ENCODE measurements at places on chromosomes 6 and 20.

DNA sequence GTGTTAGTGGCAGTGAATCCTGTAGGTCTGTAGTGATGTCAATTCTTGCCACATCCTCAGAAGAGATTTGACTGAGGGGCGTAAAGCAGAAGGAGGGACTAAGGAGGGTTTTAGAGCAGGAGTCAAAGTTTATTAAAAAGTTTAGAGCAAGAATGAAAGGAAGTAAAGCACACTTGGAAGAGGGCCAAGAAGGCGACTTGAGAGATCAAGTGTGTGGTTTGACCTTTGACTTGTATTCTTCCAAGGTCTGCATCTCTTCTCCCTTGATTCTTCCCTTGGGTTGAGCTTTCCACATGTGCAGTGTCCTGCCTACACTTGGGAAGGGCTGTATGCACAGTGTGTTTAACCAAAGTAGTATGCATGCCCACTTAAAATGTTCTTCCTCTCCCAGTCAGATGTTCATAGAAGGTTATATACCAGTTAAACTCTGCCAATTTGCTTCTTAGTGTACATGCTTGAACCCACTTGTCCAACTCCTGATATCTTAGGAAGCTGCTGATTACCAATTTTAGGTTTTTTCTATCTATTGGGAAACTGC is 627.6 kb downstream of the MMUT start:
- DNase-seq = peak; percentile 68

DNA sequence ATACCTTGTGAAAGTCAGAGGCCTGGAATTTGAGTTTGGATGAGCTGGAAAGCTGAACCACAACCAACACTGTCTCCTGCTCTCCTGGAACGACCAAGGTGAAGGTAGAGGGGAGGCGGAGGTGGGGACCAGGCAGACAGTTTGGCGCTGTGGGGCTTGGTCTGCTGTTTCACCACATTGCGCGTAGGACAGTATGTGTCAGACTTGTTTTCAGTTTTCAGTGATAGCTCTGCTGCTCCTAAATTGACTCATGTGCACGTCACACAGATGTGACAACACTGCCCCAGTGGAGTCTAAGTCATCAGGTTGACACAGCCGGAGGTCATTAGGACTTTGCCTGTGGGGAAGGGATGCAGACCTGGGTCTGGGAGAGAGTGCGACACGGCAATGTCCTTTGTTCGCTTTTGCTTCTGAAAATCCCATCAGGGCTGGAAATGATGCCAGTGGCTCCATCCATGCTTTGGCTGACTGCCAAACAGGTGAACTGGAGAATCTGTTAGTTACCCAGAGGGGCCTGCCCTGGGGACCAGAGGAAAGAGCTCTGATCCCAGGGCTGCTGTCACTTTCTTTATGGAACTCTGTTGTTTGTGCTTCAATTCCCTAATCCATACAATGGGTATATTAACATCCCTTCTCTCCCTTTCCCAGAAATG is 255.5 kb downstream of the CDC5L start:
- no peak for DNase-seq

- DNase-seq = no peak
Measured at GRCh38 chr20:4885877-4886276, 115.4 kb downstream of the SLC23A2 start.

- no peak for DNase-seq
Measured at GRCh38 chr6:151350442-151351145, 40.8 kb downstream of the ZBTB2 start.

GRCh38 chr6:15076565-15076964 is 169.3 kb upstream of the JARID2 start:
- no peak for DNase-seq

DNA sequence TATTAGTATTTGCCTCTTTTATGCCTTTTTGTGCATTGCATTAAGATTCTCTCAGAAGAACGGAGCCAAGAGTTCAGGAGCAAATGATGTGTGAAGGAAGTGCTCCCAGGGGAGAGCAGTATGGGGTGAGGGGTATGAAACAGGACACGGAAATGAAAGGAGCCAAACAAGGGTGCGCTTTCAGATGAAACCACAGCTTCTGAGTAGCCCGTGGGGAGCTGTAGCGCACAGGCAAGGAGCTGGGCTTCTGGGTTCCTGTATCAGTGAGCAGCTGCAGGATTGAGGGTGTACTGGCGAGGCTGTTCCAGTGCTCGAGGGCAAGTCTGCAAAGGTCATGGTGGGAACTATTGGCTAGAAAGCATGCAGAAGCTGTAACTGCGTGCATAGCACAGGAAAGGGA is 25.4 kb downstream of the ANKEF1 start:
- no peak for DNase-seq

DNA sequence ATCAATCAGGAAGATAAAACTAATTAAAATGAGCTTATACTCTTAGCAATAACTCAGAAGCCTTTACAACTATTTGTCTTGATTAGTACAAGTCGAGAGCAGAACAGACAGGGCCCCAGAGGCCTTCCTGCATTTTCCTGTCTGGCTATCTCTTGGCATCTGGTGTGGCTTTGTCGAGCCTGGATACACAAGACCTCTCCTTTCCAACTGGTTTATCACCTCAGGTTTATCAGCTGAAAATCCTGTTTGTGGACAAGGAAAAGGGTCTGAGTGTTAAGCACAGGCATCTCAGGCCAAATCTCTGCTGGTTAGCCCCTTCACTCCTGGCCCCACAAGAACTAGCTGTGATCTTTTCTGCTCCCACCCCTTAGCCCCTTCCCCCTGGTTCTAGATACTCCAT is 32.6 kb downstream of the BAK1 start:
- no peak for DNase-seq
